ENCODE measurements at places on chromosomes 12 and 14.

GRCh38 chr14:89773151-89773550 lies 181.4 kb downstream of the EFCAB11 start:
- DNase-seq = no peak

DNA sequence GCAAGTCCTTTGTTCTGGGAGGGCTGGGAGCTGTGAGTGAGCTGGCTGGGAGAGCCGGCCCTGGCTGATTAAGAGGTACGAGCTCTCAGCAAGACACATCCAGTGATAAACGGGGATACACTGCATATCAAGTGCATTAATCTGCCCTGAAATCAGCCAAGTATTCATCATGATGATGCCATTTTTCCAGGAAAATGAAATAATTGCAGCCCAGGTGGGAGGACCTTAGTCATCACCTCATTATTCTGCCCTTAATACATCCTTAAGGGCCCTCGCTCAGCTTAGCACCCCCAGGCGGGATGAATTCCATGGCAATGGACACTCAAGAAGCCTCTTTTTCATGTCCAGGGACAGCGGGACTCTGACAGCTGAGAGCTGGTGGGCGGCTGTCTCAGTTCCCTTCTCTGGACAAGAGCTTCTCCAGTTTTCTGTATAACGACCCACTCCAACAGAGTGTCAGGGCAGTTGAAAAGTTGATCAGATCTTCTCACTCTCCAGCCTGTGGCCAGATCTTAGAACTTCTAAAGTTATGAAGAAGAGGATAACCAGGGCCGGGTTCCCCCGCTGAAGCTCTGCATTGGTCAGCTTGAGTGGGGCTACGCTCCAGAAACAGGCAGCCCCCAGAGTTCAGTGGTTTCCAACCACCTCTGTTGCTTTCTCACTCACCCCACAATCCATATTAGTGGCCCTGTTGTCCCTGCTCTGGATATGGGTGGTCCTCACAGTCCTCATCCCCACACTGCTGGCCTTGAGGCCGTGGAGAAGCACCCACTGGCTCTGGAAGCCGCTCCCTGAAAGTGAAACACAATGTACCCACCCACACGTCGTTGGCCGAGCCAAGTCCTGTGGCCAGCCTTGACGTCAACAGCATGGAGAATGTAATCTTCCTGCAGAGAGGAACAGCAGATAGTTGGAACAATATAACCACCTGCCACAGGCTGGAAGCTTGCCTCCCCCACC lies 306.2 kb upstream of the DIO3 start:
- DNase-seq = no peak

GRCh38 chr14:36047912-36048311 lies 128.6 kb downstream of the PTCSC3 start:
- no peak for DNase-seq

DNA sequence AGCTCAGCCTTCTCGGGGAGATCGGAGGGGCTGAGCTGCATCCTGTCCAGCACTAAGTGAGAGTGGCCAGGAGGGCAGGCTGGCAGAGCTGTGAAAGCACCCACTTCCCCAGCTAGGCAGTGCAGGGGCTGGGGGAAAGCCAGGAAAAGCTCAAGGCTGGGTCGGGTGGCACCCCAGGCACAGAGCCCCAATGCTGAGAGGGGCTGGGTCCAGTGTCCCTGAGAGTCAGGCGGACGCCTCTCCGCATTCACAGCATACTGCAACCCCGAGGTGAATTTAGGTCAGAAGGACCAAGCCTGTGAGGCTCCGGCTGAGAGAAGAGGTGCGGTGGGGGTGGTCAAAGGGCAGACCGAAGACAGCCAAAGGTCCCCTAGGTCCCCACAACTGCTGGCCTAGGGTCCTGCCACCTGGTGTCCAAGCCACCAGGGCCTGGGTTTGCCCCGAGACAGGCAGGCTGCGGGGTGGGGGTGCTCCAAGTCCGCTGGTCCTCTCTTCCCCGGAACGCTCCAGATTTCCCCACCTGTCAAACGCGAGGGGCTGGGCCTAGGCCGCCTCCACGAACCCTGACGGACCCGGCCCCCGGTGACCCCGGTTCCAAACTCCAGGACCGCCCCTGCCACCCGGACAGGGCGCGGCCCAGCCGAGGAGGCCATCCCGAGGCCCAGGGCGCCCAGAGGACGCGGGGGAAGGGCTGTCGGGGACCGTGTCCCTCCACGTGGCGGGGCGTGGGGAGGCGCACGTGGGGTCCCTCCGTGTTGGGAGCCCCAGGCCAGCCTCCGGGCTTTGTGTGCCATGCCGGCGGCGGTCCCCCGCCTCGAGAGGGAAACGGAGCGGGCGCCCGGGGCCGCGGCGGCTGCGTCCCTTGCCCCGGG lies 527 bp downstream of the CAMKK2 start:
- DNase-seq = no peak

- no peak for DNase-seq
These were observed 136.0 kb upstream of the C14orf180 start for GRCh38 chr14:104443391-104444158.

DNA sequence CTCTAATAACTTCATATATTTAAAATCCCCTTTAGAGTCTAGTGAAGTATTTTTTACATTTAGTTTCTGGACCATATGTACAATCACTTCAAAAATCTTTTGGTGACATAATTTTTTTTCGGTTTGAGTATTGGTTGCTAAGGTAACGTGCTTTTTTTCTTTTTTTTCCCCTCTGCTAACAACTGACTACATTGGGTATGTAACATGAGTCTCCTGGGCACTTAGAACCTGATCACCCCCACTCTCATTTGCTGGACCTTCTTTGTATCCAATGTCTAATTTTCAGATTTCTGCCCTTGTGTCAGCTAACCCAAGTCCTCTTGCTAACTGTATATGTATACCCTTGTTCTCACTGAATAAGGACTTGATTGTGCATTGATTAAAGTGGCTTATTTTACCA lies 592.9 kb upstream of the FLRT2 start:
- DNase-seq = no peak

DNA sequence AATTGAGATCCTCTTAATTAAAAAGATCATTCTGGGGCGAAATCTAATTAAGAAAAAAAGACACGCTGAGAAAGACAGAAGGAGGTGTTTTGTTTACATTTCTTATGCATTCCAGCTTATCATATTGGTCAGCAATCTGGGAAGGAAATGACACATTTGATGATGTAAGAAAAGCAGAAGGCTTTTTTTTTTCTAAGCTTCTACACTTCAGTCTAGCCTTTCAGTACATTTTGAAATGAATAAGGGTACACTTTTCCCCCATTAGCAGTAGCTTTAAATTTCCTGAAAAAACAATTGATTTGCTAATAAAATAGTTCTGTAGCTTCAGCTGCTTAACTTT lies 5.9 kb upstream of the GSC start:
- DNase-seq = no peak

DNA sequence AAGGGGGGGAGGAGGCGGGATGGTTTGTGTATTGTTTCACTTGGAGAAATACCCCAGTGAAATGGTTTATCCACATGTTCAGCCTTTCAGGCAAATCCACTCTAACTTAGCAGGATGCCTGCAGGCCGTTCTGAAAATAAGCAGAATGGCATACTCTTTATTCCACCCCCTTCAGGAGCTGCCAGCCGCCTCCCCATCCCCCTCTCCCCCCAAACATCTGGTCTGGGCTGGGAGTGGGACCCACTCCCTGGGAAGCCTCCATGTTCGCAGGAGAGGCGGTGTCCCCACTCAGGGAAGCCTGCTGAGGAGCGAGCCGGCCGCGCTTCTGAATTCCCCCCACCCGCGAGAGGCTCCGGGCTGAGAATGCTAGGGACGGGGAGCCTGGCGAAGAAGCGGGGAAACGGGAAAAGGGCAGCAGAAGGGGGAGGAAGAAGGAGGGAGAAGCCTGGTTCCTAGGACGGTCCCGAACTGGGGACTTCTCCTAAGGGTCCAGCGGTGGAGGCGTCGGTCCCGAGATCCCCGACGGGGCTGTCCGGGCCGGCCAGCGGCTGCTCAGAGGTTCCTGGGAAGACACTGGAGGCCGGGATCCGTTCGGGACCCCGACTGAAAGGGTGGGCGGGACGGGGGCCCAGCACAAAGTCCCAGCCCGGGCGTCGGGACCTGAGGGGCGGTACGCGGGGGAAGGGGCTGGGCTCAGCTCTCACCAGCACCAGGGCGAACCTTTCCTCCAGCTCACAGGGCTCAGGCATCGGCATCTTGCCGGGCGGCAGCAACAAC lies 666 bp downstream of the FMNL3 start:
- no peak for DNase-seq

GRCh38 chr14:96145116-96145864 lies 59.3 kb upstream of the BDKRB2 start:
- DNase-seq = no peak

GRCh38 chr12:96335270-96335669 lies 65.0 kb downstream of the CDK17 start:
- no peak for DNase-seq

DNA sequence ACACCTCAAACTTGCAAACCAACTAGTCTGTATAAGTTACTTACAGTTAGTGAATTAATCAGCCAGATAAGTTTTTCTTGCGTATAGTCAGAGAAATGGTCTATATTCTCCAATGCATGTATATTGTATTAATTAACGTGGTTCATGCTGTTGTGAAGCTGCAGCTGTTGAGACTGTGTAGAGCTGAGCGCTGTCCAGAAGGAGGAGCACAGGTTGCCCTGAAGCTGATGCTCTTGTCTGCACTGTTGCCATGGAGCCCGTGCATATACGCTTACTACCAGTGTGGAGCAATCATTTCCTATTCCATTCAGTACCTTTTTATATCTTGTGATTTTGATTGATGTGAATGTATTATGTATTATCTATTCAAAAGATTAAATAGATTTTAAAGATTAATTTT lies 74.3 kb upstream of the ARID2 start:
- peak; percentile 35 for DNase-seq

DNA sequence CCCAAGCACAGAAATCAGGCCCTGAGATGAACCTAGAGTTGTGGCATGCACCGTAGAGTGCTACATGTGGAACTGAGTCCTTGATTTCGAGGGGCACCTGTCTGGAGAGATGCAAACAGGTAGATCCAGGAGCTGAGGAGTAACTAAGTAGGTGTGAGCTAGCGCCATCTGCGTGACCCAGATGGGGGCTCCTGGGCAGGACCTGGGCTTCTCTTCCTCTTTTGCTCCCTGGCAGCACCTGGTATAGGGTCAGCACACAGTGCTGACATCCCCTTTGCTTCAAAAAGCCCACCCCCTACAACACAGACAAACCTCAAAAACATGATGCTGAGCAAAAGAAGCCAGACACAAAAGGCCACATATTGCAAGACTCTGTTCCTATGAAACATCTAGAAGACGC lies 65.8 kb downstream of the PITPNM2 start:
- no peak for DNase-seq

GRCh38 chr12:69688471-69689427 lies 10.4 kb downstream of the BEST3 start:
- DNase-seq = no peak
